ENCODE measurements at places on chromosomes 6 and 20.

GRCh38 chr6:109493865-109494264, 10.8 kb upstream of the ZBTB24 start:
- no peak for DNase-seq

GRCh38 chr6:134134654-134135053, 82.2 kb upstream of the SLC2A12 start:
- DNase-seq = no peak

DNA sequence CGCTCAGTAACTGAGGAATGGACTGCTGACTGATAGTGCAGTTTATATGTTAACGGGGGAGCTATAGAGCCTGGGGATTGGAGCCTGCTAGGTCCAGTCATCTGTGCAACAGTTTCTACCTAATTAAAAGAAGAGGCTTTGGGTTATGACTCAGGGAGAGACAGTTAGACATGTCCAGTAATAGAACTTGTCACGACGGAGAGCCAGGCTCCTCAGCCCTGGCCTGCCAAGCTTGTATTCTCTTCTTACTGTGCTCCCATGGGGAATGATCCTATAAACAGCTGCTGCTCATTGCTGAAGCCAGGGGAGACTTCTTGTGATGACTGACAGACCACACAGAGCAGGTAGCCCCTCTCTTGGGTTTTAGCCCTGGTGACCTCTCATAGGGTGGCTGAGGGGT, 69.3 kb downstream of the SYNJ2 start:
- peak; percentile 12 for DNase-seq

- DNase-seq = no peak
Measured at GRCh38 chr20:23039136-23039875, 4.2 kb downstream of the SSTR4 start.

DNA sequence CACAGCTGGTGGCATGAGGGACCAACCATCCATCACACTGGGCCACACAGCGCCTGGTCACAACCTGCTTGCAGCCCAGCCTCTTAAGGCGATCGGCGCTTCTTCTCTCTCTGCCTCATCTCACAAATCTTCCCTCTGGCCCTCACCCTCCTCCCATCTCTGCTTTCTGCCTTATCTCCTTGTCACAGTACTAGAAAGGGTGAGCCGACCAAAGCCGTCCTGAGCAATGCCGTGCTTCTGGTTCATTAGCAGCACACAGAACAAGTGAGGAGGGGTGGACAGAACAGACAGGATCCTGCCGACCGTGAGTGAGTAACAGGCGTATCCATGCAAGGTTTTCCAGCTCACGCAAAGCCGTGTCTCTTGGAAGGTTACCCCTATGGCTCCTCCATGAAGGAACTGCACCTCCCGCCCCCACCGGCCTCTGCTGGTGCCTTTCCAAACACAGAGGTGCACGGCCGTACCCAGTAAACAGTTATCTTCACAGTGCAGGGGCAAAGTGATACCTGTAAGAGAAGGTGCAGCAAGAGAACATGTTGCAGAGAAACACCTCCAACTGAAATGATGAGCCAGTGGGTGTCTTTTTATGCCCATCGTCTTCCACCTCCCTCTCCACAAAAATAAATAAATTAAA, 331.7 kb downstream of the FARS2 start:
- DNase-seq = no peak

DNA sequence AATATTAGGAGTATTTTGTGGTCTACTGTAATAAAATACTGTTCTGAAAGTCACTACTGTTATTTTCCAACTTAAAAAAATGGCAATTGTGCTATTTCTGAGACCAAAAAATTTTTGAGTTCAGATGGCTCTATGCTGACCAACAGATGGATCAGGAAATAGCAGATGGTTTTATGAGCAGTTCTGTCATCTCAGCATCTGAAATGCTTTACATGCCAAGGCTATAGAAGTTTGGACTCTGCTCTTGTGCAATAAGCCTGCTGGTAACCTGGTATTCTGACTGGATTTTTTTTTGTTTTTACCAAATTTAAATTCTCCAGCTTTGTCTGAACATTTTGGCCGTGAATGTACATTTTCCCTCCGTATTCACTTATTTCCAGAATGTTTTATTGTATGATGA, 1127.5 kb downstream of the GRIK2 start:
- no peak for DNase-seq

DNA sequence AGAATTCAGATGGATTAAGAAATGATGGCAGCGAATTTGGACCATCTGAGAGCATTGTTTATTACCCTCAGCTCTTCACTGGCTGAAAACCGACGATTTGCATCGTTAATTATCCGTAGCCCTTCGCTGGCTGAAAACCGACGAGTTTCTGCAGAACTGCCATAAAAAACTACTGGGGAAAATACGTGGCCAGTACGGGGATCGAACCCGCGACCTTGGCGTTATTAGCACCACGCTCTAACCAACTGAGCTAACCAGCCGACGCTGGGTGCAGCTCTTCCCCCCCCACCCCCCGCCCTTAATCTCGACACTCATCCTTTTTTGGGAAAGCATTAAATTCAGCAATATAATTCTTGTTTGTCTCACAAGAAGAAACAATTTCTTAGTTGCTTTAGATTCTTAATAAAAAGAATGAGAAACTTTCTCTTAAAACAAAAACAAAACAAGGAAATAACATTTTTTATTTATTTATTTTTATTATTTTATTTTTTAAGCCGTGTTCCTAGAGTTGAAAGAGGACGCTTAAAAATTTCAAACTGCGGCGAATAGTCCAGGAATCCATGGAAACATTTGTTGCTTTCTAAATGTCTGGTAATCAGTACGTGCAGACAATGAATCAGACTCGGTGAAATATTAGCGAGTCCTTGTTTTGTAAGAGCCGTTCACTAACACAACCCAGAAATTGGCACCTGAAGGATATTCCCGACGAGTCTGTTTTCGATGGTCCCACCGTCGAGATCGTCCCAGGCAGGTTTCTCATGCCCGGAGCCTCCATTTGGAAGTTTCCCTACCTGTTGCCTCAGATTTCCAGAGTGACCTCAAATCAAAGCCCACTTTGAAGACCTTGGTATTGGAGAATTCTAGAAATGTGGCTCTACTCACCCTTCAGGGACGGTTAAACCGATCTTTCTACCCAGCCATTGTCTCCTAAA, 27.8 kb downstream of the PRSS16 start:
- no peak for DNase-seq

- no peak for DNase-seq
Measured at GRCh38 chr6:42522942-42523814, 40.7 kb upstream of the UBR2 start.

GRCh38 chr6:36769676-36770499, 69.4 kb downstream of the CPNE5 start:
- DNase-seq = peak; percentile 85

- DNase-seq = no peak
Measured at GRCh38 chr20:46111028-46111835, 6.9 kb upstream of the CD40 start.

GRCh38 chr6:141117874-141118273, 1014.9 kb upstream of the GJE1 start:
- no peak for DNase-seq

DNA sequence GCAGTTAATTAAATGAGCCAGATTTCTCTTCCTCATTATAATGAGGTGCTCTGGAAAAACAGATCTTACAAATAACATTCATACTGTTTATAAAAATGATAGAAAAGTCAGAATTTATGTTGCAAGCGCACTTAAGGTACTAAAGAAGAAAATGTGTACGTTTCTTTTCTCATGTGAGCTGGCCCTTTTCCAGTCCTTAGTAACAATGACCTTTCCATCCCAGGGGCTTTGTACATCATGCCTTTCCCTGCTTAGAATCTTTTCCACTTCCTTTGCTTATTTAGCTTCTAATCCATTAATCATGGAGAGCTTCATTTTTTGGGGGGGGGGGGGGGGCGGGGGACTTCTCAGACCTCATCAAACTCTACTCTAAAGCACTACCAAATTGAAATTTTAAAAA, 4.8 kb downstream of the FBXO5 start:
- DNase-seq = no peak

GRCh38 chr6:135395136-135395535, 102.4 kb downstream of the AHI1 start:
- DNase-seq = no peak

- DNase-seq = no peak
Measured at GRCh38 chr6:153595903-153596302, 443.1 kb upstream of the OPRM1 start.

GRCh38 chr20:54848984-54849538, 373.7 kb downstream of the DOK5 start:
- DNase-seq = no peak

- no peak for DNase-seq
Measured at GRCh38 chr20:32806356-32806755, 13.4 kb upstream of the MAPRE1 start.

DNA sequence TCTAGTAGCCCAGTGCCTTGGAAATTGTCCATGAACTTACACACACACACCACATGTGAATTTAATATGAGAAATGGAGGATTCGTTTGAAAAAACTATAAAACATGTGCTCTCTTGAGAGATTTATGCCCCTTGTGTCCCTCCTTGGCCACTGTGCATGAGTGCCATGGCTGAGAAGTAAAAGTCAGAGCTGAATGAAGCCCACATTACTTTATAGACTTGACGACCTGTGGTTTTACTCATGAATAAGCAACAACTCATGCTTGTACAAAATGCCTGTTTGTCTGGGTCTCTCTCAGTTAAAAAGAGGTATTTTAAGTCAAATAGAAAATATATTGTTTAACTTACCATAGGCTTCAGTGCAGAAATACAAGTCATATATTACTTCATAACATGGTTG, 102.7 kb downstream of the KCNQ5 start:
- DNase-seq = no peak

Data from natural killer cell treated with Interleukin-12 subunit alpha and Interleukin-12 subunit beta and Interleukin-15 and Interleukin-18, amount 100 ng/mL, for 72 hours (primary cell).